ENCODE measurements at places on chromosomes 2 and 18.

DNA sequence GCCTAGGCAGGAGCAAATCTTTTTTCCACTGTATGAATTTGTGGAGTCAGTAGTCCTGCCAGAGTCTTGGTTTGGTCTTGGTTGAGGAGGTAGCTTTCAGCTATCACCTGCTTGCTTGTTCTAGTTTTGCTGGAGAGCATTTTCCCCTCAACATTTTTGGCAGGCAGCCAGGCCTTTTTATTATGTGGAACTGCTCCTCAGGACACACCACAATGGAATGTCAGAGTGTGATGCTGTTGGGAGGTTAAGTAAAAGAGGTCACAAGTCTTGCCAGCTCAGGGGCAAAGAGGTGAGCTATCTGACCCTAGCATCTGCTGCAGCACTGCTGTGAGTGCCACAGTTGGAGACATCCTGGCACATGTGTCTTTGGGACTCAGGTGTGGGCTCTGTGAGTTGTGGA is 258.0 kb downstream of the CNTNAP5 start:
- DNase-seq = no peak

DNA sequence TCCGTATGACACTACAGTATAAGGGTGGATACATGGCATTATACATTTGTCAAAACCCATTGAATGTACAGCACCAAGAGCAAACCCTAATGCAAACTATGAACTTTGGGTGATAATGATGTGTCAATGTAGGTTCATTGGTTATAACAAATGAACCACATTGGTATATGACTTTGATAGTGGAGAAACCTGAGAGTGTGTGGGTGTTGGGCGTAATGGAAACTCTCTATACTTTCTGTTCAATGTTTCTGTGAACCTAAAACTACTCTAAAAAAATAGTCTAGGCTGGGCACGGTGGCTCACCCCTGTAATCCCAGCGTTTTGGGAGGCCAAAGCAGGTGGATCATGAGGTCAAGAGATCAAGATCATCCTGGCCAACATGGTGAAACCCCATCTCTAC is 6.5 kb upstream of the ACTG2 start:
- no peak for DNase-seq

DNA sequence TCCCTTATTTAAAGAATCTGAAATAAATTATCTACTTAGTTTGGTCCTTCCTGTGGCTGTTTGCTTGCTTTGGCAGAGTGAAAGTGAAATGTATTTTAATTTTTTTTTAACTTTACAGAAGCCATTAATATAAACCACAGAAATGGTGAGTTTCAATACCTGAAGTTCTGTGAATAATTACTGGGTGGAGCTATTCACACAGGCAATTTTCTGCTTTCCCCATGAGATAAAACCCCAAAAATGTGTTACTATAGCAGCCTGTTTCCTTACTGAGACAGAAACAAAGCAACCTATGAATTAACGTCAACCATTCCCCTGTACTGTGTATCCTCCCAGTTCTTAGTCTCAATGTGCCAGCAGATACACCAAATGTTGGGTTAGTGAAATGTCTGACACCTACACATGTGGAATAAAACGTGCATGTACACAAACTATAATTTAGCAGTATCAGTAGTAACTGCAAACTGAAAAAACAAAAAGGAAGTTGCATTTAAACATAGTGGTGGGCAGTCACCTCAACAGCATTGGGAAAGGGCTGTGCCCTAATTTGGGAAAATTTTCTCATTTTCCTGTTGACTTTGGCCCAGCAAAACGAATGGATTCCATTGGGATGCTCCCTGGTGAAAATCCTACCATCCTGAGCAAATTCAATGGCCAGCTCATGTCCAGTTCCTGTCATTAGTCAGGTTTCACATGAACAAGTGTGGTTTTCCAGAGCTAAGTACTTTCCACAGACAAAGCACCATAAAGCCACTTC is 73.1 kb upstream of the RMDN2 start:
- DNase-seq = peak; percentile 66

DNA sequence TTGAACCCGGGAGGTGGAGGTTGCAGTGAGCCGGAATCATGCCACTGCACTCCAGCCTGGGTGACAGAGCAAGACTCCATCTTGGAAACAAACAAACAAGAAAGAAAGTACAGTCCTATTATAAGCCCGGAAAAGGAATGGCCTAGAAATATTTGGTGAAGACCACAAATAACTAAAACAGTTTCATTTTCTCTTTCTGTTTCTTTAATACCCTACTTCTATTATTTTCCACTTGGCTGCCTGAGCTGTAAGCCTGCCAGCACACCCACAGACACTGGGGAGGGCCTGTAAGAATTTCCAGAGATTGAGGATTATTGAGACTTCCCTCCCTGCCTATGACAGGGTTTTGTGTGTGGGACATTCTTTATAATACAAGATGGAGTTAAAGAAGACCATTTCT is 188.0 kb upstream of the DCC start:
- no peak for DNase-seq

- no peak for DNase-seq
Measured at GRCh38 chr18:24086082-24086481, 52.8 kb upstream of the CABYR start.

DNA sequence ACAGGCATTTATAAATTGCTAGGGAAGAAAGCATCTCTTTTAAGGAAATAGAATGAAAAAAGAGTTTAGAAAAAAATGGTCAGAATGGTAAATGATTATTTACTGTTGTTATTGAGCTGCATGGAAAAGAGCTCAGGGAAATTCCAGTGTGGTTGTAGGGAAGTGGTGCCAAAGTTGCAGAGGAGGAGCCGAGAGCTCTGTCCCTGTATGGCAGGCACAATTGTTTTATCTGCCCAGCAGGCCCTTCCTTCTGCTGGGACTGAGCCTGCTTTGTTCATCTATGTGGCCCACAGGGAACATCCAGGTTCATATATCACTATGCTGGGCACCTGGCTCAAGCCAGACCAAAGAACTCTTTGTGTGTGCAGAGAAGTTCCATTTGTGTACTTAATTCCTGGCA is 80.8 kb upstream of the AGAP1 start:
- no peak for DNase-seq

- no peak for DNase-seq
Measured at GRCh38 chr2:164412831-164413230, 208.5 kb downstream of the GRB14 start.

- DNase-seq = no peak
Measured at GRCh38 chr2:207072571-207072970, 93.2 kb downstream of the KLF7 start.
